Fibroblast of villous mesenchyme (primary cell): ENCODE measurements at places on chromosomes 12 and 14.

DNA sequence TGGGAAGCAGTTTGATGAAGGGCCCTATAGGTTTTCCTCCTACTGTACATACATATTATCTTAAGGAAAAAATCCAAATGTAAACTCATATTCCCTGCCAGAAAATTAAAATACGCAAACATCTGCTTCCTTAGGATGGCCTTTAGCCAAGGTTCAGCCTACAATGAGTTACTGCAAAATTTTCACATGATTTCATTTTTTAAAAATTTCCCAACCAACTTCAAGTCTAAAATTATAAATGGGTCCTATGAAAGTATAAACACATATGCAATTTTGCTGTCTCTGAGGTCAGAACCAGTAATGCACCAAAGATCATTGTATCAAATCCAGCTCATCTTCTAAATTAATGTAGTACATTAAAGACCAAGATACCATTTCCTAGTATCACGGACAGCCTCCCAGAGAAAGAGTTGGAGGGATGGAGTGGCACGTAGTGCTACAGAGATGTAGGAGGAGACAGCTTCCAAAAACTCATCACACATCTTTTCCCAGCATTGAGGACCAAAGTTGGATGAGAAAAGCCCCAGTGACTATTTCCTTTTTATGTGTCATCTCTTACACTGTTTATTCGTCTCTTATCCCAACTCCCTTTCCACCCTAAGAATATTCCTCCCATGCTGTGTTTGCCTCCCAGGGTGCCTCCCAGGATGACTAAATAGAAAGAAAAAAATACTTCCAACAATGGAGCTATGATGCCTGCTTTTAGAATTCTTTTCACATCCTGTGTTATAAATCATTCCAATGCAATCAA is 92.3 kb upstream of the SLCO1C1 start:
- DNase-seq: no peak

DNA sequence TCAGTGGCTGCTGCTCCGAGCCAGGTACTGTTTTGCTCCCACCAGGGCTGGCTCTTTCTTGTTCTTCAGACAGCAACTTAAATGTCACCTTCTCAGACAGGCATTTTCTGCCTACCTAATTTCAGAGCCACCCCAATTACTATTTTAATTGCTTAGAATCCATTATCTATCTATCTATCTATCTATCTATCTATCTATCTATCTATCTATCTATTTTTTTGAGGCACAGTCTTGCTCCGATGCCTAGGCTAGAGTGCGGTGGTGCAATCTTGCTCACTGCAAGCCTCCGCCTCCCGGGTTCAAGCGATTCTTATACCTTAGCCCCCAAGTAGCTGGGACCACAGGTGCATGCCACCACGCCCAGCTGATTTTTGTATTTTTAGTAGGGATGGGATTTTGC is 58.5 kb downstream of the SPPL3 start:
- DNase-seq: no peak

- no peak for DNase-seq
These were observed 53.4 kb downstream of the CYP46A1 start for GRCh38 chr14:99737451-99737951.

- DNase-seq: peak; percentile 17
These were observed 152.9 kb upstream of the RTL1 start for GRCh38 chr14:101056446-101056845.

GRCh38 chr14:52342849-52343596 is 28.9 kb downstream of the PTGER2 start:
- no peak for DNase-seq
